ENCODE measurements at places on chromosomes 7 and 10. TPM values are rescaled to one million over a fixed set of nuclear protein-coding genes. Genes with fewer than 3 reads are reported as not detected.

MSMB gene
- not detected for total RNA-seq

VIPR2 gene
- total RNA-seq, result not detected

CDNF gene
- 0.38 TPM for total RNA-seq

RADIL gene
- total RNA-seq, result 0.52 TPM

LIPM gene
- total RNA-seq, result not detected

MCM7 gene
- 229 TPM for total RNA-seq

ZMIZ1 gene
- 5.3 TPM for total RNA-seq

SLIT1 gene
- total RNA-seq, result 0.33 TPM

DNA sequence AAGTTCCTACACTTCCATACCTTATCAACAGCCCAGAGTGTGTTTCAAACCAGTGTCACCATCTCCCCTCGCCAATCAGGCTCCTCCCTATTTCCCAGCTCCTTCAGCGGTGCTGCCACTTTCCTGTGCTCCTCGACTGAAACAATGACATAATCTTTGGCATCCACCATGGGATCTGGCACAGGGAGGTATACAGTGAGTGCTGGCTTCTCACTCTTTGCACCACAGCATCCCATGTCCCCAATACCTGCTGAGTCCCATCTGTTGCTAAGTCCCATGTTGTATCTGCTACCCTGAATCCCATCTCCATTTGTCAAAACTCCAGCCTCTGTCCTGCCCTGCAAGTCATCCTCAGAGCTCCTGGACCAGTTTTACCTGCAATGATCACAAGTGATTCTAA, 15.4 kb downstream of the PAXIP1 start:
- no peak overlapping the region for H3K27ac ChIP-seq
- no peaks in the 10 kb centered on the region for H3K27me3 ChIP-seq
- DNase-seq, result no peak
- peaks cover 37% of the 10 kb centered on the region for H3K36me3 ChIP-seq
- no peaks in the 10 kb centered on the region for H3K4me1 ChIP-seq
- no peak overlapping the region for H3K4me3 ChIP-seq

DNA sequence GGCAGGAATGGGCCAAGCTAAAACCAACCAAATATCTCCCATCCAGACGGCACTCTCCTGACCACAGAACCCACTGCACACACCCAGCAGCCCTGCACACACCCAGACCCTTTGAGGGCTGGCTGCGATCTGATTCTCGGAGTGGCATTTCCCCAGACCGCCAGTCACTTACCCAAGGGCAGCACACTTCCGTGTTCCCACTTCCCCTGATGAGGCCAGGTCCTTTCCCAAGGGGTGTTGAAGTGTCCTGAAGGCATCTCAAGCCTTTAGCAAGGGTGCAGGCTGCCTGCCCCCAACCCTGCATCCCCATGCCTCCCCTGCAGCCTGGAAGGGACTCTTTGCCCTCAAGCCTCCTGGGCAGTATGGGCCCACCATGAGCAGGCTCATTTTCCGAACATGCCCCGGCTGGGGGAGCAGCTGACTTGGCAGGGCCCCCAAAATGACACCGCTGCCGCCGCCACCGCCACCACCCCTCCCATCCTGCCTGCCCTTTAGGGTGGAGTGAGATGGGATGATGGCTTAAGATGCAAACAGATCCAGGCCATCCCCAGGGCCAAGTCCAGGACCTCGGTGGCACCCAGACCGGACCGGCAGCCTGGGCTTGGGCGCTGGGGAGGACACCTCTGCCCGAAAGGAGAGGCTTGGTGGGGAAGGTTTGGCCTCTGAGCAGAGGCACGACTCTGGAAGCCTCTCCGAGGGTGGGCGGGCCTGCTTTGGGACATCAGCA, 159.8 kb downstream of the NRF1 start:
- H3K4me1 ChIP-seq, result no peaks in the 10 kb centered on the region
- DNase-seq, result no peak
- no peak overlapping the region for H3K4me3 ChIP-seq
- H3K36me3 ChIP-seq, result no peaks in the 10 kb centered on the region
- H3K27ac ChIP-seq, result no peak overlapping the region

- H3K27ac ChIP-seq, result no peak overlapping the region
- no peak for DNase-seq
- H3K36me3 ChIP-seq, result no peaks in the 10 kb centered on the region
- H3K27me3 ChIP-seq, result 0 out of 3 replicates have a peak, but pooled peaks cover 3% of the 10 kb centered on the region
- no peaks in the 10 kb centered on the region for H3K4me1 ChIP-seq
Measured at GRCh38 chr10:17381502-17382142, 72.8 kb downstream of the ST8SIA6 start.

GRCh38 chr10:7026818-7027217, 384.0 kb downstream of the SFMBT2 start:
- H3K27me3 ChIP-seq, result no peaks in the 10 kb centered on the region
- H3K4me3 ChIP-seq, result no peak overlapping the region
- H3K27ac ChIP-seq, result no peak overlapping the region
- DNase-seq, result no peak

DNA sequence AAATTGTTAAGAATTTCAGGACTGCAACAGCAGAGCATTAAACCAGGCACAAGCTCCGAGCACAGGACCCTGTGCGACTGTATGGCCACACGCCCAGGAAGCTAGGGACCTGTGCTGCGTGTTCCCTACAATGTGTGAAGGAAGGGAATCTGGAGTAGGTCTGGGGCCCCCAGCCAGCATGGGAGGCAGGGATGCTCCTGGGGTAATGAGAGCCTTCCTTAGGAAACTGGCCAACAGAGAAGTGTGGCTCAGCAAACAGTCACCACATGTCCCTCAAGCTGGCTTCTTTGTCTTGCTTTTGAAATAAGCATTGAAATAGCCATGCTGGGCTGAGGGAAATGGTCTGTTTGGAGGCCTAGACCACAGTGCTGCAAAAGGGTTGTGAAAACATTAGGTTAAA, 8.2 kb downstream of the BLNK start:
- peaks cover 8% of the 10 kb centered on the region for H3K27me3 ChIP-seq
- no peaks in the 10 kb centered on the region for H3K36me3 ChIP-seq
- no peaks in the 10 kb centered on the region for H3K4me1 ChIP-seq
- H3K4me3 ChIP-seq, result no peak overlapping the region
- DNase-seq, result no peak
- H3K27ac ChIP-seq, result no peak overlapping the region

GRCh38 chr7:157918326-157919080, 581.7 kb downstream of the DNAJB6 start:
- no peak for DNase-seq
- no peaks in the 10 kb centered on the region for H3K4me1 ChIP-seq
- H3K27ac ChIP-seq, result no peak overlapping the region
- H3K4me3 ChIP-seq, result no peak overlapping the region
- H3K36me3 ChIP-seq, result no peaks in the 10 kb centered on the region
- H3K27me3 ChIP-seq, result no peaks in the 10 kb centered on the region

DNA sequence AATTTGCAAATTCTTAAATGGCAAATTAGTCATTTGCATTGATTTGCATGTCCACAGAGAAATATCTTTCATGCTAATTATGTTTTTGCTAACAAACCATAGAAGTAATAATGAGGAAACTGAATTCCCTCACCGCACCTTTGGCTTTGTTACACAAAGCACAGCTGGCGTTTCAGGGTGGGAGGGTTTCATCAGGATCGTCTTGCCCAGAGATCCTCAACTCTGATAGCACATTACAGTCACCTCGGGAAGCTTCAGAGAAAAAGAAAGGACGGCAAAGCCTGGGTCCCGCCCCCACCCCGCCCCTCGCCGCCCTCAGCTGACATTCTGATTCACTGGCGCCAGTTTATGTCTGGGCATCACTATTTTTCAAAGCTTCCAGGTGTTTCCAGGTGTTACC, 119.4 kb downstream of the PTPRN2 start:
- no peak for DNase-seq
- no peak overlapping the region for H3K27ac ChIP-seq
- no peaks in the 10 kb centered on the region for H3K27me3 ChIP-seq
- H3K36me3 ChIP-seq, result no peaks in the 10 kb centered on the region
- no peaks in the 10 kb centered on the region for H3K4me1 ChIP-seq

DNA sequence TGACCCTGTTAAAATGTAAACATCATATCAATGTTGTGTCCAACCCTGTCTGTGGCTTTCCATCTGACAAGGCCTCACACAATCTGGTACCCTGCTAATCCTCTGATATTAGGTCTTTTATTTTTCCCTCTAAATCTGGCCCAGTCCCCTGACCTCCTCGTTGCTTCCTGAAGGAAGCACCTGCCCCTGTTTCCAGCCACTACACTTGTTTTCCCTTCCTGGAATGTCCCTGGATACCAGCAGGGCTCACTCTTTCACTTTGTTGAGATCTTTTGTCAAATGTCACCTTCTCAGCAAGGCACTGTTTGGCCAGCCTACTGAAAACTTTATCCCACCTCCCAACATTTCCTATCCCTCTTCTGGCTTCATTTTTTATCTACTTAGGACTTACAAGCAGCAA, 2.1 kb downstream of the SAMD9L start:
- no peaks in the 10 kb centered on the region for H3K36me3 ChIP-seq
- DNase-seq, result no peak
- H3K4me1 ChIP-seq, result no peaks in the 10 kb centered on the region
- H3K27me3 ChIP-seq, result peaks cover 2% of the 10 kb centered on the region

- peak overlapping the region; percentile 94 for H3K27ac ChIP-seq
- DNase-seq, result no peak
- no peaks in the 10 kb centered on the region for H3K36me3 ChIP-seq
- no peaks in the 10 kb centered on the region for H3K27me3 ChIP-seq
- H3K4me3 ChIP-seq, result no peak overlapping the region
- peaks cover 89% of the 10 kb centered on the region for H3K4me1 ChIP-seq
Measured at GRCh38 chr7:150385302-150385723, 6.2 kb downstream of the ZNF775 start.
